ENCODE measurements at places on chromosomes 3 and 15.

- no peak for DNase-seq
Measured at GRCh38 chr3:43786102-43786501, 95.4 kb downstream of the ABHD5 start.

DNA sequence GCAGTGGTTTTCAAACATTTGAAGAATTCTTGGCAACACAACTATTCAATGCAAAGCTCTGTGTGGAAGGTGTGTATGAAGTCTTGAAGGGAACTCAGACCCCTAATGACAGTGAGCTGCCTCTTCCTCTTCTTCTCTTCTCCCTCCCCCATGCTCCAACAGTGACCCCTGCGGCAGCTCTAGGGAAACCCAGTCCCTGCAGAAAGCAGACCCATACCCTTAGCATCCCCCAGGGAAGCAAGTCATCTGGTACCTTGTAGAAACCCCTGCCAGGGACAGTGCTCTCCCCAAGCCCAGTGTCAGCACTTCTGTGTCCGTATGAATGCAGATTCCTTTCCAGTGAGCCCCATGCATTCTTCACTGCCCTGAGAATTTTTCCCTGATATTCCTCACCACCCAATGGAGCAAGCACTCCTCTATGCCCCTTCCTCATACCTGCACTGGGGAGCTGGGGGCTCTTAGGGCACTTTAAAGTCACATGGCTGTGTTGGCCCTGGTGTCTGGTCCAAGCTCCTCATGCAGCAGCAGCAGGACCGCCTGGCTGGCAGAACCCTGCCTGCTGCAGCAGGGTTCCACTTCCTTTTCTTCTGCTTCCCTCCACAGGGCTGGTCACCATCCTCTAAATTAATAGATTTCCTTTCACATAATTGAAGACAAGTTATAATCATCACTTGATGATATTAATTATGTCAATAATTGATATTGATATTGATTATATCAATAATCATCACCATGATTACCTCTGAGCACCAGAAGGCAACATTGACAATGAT is 442.5 kb downstream of the EPHB1 start:
- no peak for DNase-seq

DNA sequence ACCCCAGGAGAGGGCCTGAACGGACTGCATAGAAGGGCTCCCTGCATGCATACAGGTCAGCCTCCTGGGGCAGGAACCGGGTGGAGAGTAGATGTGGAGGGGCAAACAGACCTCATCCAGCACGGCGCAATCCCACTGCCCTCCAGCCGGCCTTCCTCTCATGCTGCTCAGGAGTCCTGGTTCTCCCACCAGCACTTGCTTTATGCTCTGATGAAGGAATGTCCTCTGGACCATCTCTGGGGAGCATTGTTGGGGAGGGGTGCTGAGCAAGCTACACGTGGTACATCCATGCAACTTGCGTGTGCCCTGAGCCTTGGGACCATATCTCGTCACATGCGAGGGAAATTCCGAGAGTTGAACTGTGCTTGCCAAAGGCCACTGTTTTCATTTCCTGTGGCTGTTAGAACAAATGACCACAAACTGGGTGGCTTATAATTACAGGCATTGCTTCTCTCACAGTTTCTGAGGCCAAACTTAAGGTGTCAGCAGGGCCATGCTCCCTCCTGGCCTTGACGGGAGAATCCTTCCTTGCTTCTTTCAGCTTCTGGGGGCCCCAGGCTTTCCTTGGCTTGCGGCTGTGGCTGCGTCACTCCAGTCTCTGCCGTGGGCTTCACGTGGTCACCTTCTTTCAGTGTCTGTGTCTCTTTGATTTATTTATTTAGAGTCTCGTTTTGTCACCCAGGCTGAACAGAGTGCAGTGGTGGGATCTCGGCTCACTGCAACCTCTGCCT is 12.2 kb downstream of the SELENOS start:
- no peak for DNase-seq

GRCh38 chr3:100606894-100607512 is 2.4 kb upstream of the ADGRG7 start:
- DNase-seq, result no peak
